Ecto neural progenitor cell (in vitro differentiated cells): ENCODE measurements at places on chromosomes 1 and 21.
A peak's percentile ranks its signal among the peaks of the same experiment; 100 is the strongest.

DNA sequence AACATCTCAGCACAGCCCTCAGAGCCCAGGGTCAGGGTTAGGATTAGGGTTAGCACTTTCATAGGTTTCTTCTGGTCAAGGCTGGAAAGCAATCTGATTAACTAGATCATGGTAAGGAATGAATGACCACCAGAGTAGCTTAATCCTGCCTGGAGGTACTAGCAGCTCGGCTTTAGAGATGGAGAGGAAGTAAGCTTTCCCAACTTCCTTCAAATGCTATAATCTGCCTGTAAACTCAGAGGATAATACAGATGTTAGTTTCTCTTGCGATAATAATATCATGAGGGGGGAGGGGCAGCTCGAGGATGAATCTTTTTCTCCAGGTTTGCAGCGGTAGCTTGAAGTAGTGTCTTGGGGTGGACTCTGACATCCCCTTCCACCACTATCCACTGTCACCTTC is 194.9 kb downstream of the HIVEP3 start:
- DNase-seq = no peak

- no peak for DNase-seq
These were observed 31.3 kb downstream of the SLC1A7 start for GRCh38 chr1:53111073-53111556.

- no peak for DNase-seq
These were observed 18.3 kb upstream of the IL6R start for GRCh38 chr1:154386643-154387352.

DNA sequence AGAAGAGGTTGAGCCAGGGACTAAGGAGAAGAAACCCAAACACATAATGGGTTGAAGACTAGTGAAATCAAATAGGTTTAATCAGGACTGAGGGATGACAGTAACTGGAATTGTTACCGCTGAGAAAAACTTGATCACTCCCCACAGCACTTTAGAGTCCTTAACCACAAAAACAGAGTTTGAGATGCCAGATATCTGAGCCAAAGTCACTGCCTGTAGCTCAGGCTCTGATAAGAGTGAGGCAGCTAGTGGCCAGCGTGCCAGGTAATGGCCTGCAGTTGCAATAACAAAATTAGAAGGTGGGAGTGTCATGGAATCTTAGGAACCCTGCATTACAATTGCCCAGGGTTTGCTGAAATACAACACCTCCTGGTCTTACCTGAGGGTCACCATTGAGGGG is 48.0 kb downstream of the PRKAB2 start:
- DNase-seq = no peak

DNA sequence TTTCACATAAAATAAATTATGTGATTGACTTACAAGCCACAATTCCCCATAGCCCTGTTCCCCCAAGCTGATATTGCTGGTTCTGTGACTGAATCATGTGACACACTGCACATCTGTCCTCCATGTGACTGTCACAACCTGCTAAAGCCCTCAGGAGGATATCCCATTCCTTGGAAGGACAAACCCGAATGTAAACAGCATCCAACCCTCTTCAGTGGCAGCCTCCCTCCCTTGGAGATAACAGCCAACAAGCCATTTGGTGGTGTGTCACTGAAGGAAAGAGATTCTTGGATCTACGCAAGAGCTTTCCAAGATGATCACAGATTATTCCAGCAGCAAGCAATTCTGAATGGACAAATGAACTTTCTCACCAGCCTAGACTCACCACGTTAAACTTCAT is 153.9 kb upstream of the TIAM1 start:
- no peak for DNase-seq

- DNase-seq = no peak
These were observed 2.8 kb downstream of the PLA2G5 start for GRCh38 chr1:20072771-20073170.

DNA sequence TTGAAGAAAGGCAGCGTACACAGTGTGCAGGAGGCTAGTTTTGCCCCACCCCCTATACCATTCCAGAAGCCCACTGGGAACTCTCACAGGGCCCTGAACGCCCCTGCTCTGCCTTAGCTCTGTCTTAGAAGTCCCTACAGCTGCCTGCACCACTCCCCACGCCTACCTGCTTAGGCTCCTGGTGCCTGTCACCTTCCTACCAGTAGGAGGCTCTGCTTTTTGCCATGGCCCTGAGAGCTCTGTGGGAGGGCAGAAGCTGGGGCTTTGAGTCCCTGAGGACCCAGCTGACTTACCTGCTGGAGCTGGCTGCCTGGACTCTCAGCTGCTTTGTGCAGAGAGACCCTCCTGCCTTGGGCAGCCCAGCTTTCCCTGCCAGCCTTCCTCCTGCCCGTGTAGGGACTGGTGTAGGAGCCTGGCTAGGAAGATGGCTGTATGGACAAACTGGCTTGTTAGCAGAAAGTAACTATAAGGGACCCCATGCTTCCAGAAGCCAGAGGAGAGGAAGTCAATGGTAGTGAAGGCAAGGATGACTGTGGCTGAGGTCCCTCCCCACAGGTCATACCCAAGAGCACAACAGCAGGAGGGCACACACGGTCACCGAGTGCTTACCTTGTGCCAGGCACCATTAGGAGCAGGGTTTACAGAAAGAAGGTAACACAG is 9.8 kb upstream of the CELSR2 start:
- DNase-seq = peak; percentile 71

- no peak for DNase-seq
These were observed 160.1 kb downstream of the FASLG start for GRCh38 chr1:172818841-172819527.

DNA sequence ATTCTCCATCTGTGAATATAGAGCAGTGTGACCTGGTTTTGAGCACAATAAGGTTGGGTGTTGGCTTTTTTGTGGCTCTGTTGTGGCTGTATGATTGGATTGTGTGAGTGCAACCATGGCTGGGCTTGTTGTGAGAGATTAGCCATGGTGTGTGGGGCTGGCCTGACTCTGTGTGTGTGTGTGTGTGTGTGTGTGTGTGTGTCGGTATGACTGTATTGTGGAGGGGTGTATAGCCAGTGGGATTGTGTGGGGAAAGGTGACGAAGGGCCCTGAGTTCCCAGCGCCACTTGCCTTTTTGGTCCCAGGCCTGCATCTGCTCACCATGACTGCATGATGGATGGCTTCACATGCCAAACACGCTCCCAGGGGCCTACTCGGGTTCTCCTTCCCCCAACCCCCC is 5.9 kb upstream of the SLC6A9 start:
- no peak for DNase-seq

- no peak for DNase-seq
These were observed 40.4 kb downstream of the PHC2 start for GRCh38 chr1:33390542-33390941.

DNA sequence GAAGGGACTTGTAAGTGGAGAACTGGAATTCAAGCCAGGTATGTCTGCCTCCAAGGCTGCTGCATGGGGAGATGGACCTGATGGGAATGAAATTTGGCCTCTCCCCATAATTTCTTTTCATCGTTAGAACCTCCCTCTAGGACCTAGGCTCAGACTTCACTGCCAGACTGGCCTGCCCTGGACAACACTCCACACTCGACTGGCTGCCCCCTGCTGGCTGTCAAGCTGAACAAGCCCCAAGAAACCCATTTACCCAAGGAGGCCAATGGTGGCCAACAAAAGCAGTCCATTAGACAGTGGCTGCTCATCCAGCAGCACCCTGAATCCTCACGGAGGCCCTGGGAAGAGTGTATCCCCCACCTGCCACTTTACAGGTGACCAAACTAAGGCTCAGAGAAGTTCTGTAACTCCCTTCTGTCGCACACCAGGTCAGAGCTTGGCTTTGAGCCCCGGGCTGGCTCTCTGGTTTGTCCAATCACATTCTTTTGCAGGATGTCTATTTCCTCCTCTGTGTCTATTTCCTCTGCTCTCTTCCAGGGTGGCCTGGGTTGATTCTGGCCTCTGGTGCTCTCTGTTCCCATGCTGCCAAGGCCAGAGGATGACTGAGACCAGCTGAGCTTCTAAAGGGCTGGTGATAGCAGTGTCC is 3.8 kb downstream of the RNF186 start:
- DNase-seq = no peak

GRCh38 chr1:5941671-5942070 is 50.6 kb downstream of the NPHP4 start:
- DNase-seq = no peak

DNA sequence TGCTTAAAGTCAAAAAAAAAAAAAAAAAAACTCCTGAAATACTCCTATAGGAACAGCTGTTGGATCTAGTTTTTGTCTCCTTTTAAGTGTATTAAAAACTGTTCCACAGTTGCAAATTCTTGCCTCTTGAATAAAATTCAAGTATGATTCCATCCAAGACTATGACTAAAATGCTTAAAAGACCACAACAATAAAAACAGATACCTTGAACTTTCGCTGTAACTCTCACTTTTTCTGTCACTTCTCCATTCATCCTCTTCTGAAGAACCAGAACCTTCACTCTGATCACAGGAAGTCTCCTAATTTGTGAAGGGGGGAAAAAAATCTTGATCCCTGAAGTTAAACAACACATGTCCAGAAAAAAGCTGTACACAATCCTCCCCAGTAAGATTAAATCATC is 55.0 kb upstream of the PSMG1 start:
- no peak for DNase-seq

GRCh38 chr1:32861904-32862695 is 8.6 kb downstream of the FNDC5 start:
- DNase-seq = no peak

- peak; percentile 66 for DNase-seq
These were observed 70.2 kb downstream of the FOXD2 start for GRCh38 chr1:47507881-47508701.

DNA sequence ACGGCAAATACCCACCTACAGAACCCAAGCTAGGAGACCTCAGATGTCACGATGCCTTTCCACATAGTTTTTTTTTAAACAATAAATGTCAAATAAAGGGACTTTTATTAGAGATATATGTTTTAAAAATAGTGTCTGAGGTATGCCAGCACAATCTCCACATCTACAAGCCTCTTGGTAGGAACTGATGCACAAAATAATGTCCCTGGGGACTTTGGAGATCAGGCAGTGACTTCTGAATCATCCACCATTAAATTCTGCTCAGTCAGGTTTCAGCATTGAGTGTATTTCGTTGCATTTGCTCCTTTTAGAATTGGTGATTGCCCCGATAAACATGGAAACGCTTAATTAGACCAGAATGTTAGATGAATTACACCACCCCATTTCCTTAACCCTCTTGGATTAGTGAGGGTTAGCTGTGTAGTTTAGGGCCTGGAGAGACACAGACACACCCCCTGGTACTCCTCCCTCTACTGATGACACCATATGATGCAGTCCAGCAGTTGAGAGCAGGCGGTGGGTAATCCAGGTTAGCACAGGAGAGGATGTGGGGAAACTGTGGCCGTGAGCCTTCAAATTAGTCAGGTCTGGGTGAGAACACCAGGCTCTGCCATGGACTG is 33.6 kb downstream of the LGR6 start:
- no peak for DNase-seq

- DNase-seq = peak; percentile 89
These were observed 539 bp downstream of the ATP8B2 start for GRCh38 chr1:154325583-154326545.
